Effector memory CD8-positive, alpha-beta T cell (primary cell): ENCODE measurements at places on chromosomes 7 and 10.

- DNase-seq = no peak
- peak overlapping the region; percentile 15 for H3K27ac ChIP-seq
- no peaks in the 10 kb centered on the region for H3K4me1 ChIP-seq
- H3K4me3 ChIP-seq = no peak overlapping the region
- H3K36me3 ChIP-seq = no peaks in the 10 kb centered on the region
- H3K27me3 ChIP-seq = no peaks in the 10 kb centered on the region
Measured at GRCh38 chr10:35172574-35172973, 45.9 kb downstream of the CREM start.

- no peak overlapping the region for H3K27ac ChIP-seq
- H3K4me3 ChIP-seq = no peak overlapping the region
- no peaks in the 10 kb centered on the region for H3K4me1 ChIP-seq
- peaks cover 2% of the 10 kb centered on the region for H3K36me3 ChIP-seq
- DNase-seq = no peak
Measured at GRCh38 chr10:121573538-121573941, 24.7 kb downstream of the FGFR2 start.

DNA sequence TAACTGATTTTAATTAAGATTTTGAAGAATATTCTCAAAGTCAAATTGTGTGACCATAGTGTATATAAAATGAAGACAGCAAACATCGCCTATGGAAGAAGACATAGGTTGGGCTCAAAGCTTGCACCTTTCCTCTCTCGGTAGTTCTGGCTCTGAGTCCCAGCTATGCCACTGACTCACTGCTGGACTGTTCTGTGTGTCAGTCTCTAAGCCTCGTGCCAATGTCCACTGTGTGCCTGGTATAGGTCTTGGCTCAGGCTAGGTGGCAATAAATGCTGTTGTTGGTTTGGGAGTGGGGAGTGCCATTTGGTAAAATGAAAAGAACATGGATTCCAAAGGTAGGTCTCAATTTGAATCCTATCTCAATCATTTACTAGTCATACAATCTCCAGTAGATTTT lies 137.5 kb upstream of the RHEB start:
- no peaks in the 10 kb centered on the region for H3K27me3 ChIP-seq
- no peak for DNase-seq
- H3K36me3 ChIP-seq = no peaks in the 10 kb centered on the region
- H3K27ac ChIP-seq = no peak overlapping the region
- H3K4me3 ChIP-seq = no peak overlapping the region

- H3K36me3 ChIP-seq = no peaks in the 10 kb centered on the region
- DNase-seq = no peak
- H3K27me3 ChIP-seq = no peaks in the 10 kb centered on the region
- H3K4me1 ChIP-seq = no peaks in the 10 kb centered on the region
- no peak overlapping the region for H3K27ac ChIP-seq
Measured at GRCh38 chr10:56586461-56586891, 225.4 kb upstream of the ZWINT start.

DNA sequence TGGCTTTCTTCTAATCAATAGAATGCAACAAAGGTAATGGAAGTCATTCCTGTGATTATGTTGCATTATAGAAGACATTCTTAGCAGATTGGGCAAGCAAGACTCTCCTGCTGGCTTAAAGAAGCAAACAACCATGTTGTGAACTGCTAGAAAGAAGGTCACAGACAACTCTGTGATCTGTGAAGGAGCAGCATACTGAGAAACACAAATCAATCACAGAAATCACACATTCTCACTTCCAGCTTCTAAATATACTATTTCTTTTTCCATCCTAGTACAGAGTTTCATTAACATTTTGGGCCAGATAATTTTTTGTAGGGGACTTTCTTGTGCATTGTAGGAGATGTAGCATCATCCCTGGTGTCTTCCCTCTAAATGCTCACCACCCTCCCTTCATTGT lies 28.0 kb upstream of the PALS2 start:
- no peak for DNase-seq
- H3K4me1 ChIP-seq = no peaks in the 10 kb centered on the region
- peaks cover 35% of the 10 kb centered on the region for H3K27me3 ChIP-seq
- H3K27ac ChIP-seq = no peak overlapping the region
- H3K4me3 ChIP-seq = no peak overlapping the region
- no peaks in the 10 kb centered on the region for H3K36me3 ChIP-seq

DNA sequence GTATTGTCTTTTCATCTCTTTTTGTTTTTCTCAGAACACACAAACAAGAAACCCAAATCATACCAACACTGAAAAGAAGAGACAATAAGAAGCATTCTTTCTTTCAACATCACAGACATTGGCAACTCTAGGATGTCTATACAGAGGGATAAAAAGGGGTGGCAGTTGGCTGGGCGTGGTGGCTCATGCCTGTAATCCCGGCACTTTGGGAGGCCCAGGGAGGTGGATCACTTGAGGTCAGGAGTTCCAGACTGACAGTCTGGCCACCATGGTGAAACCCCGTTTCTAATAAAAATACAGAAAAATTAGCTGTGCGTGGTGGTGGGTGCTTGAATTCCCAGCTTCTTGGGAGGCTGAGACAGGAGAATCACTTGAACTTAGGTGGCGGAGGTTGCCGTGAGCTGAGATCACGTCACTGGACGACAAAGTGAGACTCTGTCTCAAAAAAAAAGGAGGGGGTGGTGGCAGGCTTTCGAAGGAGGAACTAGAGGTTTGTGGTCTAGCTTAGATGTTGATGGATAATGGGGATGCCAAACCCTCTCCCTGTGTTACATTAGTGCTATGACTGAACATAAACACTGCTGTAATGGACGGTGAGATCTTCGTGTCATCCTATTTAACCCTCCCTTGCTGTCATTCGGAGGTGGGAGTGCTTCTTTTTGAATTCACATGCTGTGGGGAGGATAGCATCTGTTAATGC lies 9.4 kb downstream of the CNNM2 start:
- no peak for DNase-seq
- H3K4me1 ChIP-seq = peaks cover 9% of the 10 kb centered on the region
- no peaks in the 10 kb centered on the region for H3K36me3 ChIP-seq

DNA sequence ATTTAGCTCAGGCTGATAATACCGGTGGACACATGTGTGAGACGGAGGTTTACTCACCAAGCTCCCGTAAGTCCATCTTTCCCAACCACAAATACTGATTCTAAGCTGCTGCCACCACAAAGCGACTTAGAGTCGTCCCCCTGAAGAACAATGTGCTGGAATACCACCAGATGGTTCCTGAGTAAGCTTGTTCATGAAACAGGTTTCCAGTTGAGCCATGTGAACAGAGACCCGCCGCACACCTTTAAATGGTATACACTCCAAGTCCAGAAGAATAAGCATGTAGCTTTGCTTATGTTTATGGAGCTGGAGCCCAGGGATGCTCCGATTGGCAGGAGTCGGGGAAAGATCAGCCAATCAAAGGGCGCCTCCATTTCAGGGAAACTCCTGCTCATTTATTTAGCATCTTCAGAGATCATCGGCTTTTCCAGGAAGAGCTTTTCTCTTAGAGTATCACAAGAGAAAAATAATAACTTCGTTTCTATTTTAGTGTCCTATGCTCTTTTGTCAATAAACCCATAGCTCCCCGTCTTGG lies 261.6 kb upstream of the AOAH start:
- H3K27me3 ChIP-seq = no peaks in the 10 kb centered on the region
- no peak overlapping the region for H3K27ac ChIP-seq
- H3K36me3 ChIP-seq = peaks cover 6% of the 10 kb centered on the region
- no peak for DNase-seq

GRCh38 chr7:111638078-111638477 lies 75.8 kb upstream of the IMMP2L start:
- no peaks in the 10 kb centered on the region for H3K36me3 ChIP-seq
- no peak overlapping the region for H3K27ac ChIP-seq
- H3K27me3 ChIP-seq = peaks cover 20% of the 10 kb centered on the region
- no peaks in the 10 kb centered on the region for H3K4me1 ChIP-seq
- H3K4me3 ChIP-seq = no peak overlapping the region
- no peak for DNase-seq

- H3K27ac ChIP-seq = no peak overlapping the region
- H3K36me3 ChIP-seq = peaks cover 2% of the 10 kb centered on the region
- H3K27me3 ChIP-seq = no peaks in the 10 kb centered on the region
- DNase-seq = no peak
Measured at GRCh38 chr7:22845221-22845834, 22.7 kb upstream of the TOMM7 start.

DNA sequence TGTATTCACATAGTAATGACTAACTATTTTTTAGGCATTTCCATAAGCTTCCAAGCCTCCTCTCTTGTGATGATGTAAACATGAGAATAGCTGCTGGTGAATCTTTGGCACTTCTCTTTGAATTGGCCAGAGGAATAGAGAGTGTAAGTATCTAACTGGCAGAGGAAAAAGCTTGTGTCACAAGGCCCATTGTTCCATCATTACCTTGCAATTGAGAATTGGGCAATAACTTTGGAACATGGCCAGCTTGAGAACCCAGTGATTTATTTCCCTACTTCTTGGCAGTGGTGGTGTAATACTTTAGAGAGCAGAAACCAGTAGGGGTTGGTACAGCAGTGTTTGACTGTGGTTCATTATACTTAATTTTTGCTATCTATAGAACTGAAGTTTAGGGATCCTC lies 12.0 kb downstream of the IFRD1 start:
- no peak overlapping the region for H3K27ac ChIP-seq
- peaks cover 30% of the 10 kb centered on the region for H3K4me1 ChIP-seq
- DNase-seq = no peak
- no peak overlapping the region for H3K4me3 ChIP-seq

DNA sequence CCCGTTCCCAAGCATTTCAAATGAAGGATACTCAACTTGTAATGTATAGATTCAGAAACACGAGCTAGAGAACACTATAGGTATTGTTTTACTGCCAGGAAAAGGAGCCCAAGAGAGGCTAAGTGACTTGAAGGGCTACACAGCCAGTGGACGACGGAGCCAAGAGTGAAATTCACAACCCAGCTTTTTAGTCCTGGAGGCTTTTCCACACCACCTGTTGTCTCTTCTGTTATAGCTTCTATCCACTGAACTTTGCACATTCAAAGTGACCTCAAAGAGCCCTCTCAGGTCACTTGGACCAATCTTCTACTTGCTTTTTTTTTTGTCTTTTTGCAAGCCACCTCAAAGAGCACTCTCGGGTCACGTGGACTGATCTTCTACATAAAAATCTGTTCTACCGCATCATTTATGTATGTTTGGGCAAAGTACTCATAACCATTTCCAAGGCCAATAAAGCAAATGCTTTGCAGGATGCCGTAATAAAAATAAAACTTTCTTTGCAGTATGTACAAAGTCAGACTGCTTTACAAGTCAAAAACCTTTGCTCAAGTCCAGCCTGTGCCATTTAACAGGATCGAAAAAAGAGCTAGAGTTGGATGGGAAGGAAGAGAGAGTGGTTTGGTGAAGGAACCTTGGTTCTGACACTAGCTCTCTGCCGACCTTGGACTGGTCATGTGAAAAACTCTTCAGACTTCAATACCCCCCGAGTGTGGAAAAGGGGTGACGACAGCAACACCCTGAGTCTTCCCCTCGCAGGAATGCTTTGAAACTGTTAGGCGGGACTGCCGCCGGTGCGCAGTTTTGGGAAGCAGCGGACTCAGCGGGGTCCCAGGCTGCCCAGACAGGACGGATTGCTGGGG lies 821 bp downstream of the SLC35B4 start:
- no peaks in the 10 kb centered on the region for H3K27me3 ChIP-seq
- H3K27ac ChIP-seq = no peak overlapping the region
- peaks cover 6% of the 10 kb centered on the region for H3K36me3 ChIP-seq
- no peak for DNase-seq
- peaks cover 11% of the 10 kb centered on the region for H3K4me1 ChIP-seq

GRCh38 chr10:22666287-22667092 lies 47.9 kb downstream of the PIP4K2A start:
- H3K27ac ChIP-seq = peak overlapping the region; percentile 91
- no peaks in the 10 kb centered on the region for H3K27me3 ChIP-seq
- H3K36me3 ChIP-seq = peaks cover 15% of the 10 kb centered on the region
- H3K4me3 ChIP-seq = peak overlapping the region; percentile 80
- peak; percentile 59 for DNase-seq

DNA sequence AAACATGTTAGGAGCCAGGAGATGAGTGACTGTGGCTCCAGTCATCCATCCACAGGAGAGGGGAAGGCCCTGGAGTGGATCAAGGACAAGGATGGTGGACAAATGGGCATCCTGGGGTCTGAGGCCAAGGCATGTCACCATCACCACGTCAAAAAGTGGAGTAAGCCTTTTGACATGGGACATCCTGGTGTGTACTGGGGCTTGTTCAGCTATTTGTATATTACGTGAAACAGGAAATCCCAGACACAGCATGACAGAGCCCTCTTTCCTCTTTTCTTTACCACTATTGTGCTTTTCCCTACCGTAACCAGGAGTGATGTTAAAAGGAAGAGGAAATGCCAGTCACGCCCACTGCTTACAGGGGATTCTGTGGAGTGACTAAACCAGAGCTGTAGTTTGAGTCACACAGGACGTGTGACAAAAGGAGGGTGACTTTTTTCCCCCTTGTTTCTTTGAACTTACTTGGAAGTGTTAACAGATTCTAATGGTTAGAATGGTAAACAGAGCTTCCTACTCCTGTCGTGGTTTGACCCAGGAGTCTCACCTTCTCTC lies 15.4 kb downstream of the ACSL5 start:
- no peaks in the 10 kb centered on the region for H3K27me3 ChIP-seq
- H3K36me3 ChIP-seq = peaks cover 4% of the 10 kb centered on the region
- peak overlapping the region; percentile 93 for H3K27ac ChIP-seq
- peak overlapping the region; percentile 56 for H3K4me3 ChIP-seq
- DNase-seq = no peak
- peaks cover 77% of the 10 kb centered on the region for H3K4me1 ChIP-seq

GRCh38 chr7:137898839-137899721 lies 52.3 kb upstream of the DGKI start:
- H3K27me3 ChIP-seq = no peaks in the 10 kb centered on the region
- H3K4me3 ChIP-seq = peak overlapping the region; percentile 13
- DNase-seq = peak; percentile 70
